K562 (cell line): ENCODE measurements at places on chromosomes 5 and 9. TPM values are rescaled to one million over a fixed set of nuclear protein-coding genes. Genes with fewer than 3 reads are reported as not detected.
A peak's percentile ranks its signal among the peaks of the same experiment; 100 is the strongest.

DNA sequence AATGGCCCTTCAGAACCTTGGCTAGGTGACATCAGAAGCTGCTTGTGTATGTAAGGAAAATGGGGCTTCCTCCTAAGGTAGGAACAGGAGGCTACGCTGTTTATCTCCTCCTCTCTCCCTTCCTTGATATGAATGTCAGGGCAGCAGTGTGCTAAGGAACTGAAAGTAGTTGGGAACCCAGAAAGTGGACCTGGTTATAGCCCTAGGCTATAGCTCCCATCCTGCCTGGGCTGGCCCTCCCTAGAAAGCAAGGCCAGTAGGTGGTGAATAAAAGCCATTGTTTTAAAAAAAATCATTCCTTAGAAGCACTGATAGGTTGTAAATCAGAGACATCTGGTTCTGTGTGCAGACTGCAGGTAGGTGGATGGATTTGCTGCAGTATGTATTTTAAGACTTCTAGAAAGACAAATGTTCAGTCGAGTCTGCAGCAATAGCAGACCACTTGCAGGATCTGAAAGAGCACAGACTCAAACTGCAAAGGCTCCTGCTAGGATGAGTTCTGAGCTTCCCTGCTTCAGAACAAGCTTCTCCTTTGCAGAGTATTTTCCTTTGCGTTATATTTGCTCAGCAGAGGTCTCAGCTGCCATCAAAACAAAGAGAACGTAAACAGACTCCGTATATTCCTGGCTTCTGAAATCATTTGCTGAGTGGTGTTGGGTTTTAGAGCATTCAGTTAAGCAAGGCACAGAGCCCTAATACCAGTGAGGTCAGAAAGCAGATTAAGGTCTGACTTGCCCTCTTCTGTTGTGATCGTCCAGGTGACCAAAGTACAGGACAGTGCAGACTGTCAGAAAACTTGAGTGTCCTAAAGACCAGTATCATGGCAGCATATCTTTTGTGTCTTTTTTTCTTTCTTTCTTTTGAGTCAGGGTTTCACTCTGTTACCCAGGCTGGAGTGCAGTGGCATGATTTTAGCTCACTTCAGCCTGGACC is 20.1 kb upstream of the CFAP157 start:
- H3K4me3 ChIP-seq = no peak overlapping the region
- no peak overlapping the region for H3K27ac ChIP-seq
- H3K4me1 ChIP-seq = no peaks in the 10 kb centered on the region
- DNase-seq = no peak

GRCh38 chr5:113875096-113875495 is 361.6 kb downstream of the YTHDC2 start:
- no peaks in the 10 kb centered on the region for H3K27me3 ChIP-seq
- H3K36me3 ChIP-seq = no peaks in the 10 kb centered on the region
- no peak overlapping the region for H3K4me3 ChIP-seq
- H3K4me1 ChIP-seq = no peaks in the 10 kb centered on the region

- H3K36me3 ChIP-seq = no peaks in the 10 kb centered on the region
- H3K27ac ChIP-seq = no peak overlapping the region
Observed at GRCh38 chr9:15403155-15403554, 19.5 kb upstream of the SNAPC3 start.

DNA sequence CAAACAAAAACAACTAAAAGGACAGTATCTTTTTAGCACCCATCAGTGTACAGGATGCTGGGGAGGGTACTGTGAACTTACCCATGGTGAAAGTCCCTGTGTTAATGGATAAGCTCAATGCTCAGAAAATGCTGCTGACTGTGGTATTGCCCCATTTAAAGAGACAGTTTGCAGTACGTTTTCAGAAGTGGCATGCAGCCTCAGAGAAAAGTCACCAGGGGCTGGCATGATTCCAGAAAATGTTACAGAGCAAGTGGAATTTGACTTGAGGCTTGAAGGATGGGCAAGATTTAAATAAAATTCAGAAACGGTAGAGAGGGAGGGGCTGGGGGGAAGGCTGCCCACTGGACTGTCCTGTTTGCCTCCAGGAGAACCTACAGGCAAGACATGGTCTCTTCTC is 7.2 kb downstream of the S1PR3 start:
- peaks cover 3% of the 10 kb centered on the region; the same call in 1 of the 3 replicates for H3K4me1 ChIP-seq
- DNase-seq = no peak
- H3K27me3 ChIP-seq = no peaks in the 10 kb centered on the region
- no peak overlapping the region for H3K4me3 ChIP-seq

SOHLH1 gene
- total RNA-seq = 0.29 TPM in 1 of 2 replicates, not detected in the other

TMEM174 gene
- not detected in 2 replicates for total RNA-seq

- H3K4me1 ChIP-seq = no peaks in the 10 kb centered on the region
- no peak overlapping the region for H3K27ac ChIP-seq
- no peaks in the 10 kb centered on the region for H3K36me3 ChIP-seq
- H3K27me3 ChIP-seq = no peaks in the 10 kb centered on the region
Observed at GRCh38 chr5:125595095-125595494, 828.1 kb upstream of the GRAMD2B start.

SH3TC2 gene
- total RNA-seq = 0.80 and 1.1 TPM in 2 replicates

TRIM7 gene
- total RNA-seq = 10.3 and 12.4 TPM in 2 replicates

- no peak overlapping the region for H3K27ac ChIP-seq
- H3K27me3 ChIP-seq = peaks cover 37% of the 10 kb centered on the region
- no peak overlapping the region for H3K4me3 ChIP-seq
- no peak for DNase-seq
- H3K4me1 ChIP-seq = no peaks in the 10 kb centered on the region
- H3K36me3 ChIP-seq = no peaks in the 10 kb centered on the region
Observed at GRCh38 chr5:88693071-88693932, 189.7 kb downstream of the MEF2C start.

DNA sequence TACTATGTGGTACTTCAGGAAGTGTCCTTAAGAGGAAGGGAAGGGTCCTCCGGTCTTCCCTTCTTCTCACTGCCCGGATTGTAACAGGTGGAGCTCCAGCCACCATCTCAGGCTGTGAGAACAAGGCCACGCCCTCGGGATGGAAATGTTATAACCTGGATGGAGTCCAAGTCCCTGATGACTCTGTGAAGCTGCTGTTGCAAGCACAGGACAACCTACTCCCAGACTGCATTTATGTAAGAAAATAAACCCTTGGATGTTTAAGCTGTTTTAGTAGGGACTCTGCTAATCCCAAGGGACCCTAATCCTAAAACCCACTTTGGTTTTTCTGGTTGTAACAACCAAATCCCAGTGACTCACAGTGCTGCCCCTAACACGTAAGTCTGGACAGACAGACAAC is 221.6 kb downstream of the ACTL7B start:
- H3K27ac ChIP-seq = no peak overlapping the region
- peak; percentile 4 for DNase-seq
- H3K4me3 ChIP-seq = no peak overlapping the region
- H3K27me3 ChIP-seq = no peaks in the 10 kb centered on the region; the same call in 1 of the 2 replicates
- H3K4me1 ChIP-seq = no peaks in the 10 kb centered on the region
- H3K36me3 ChIP-seq = no peaks in the 10 kb centered on the region

DNA sequence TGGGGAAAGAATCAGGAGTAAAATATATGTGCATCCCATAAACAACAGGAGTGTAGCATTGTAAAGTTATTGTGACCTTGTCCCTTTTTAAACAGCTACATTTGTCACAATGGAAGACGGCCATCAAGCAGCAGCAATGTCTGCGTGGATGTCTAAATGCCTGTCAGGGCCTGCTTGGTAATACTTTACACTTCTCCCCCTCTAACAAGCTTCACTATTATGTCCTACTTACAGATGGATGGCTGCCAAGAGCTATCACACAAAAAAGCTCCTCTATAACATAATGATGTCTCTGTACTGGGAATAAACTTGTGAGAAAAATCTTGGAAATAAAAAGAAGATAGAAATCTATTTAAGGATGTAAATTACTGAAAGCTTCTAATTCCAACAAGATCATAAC is 213.0 kb downstream of the FBXL17 start:
- H3K27ac ChIP-seq = no peak overlapping the region
- H3K4me3 ChIP-seq = no peak overlapping the region
- no peaks in the 10 kb centered on the region for H3K36me3 ChIP-seq
- DNase-seq = no peak
- no peaks in the 10 kb centered on the region for H3K27me3 ChIP-seq
- H3K4me1 ChIP-seq = no peaks in the 10 kb centered on the region

DNA sequence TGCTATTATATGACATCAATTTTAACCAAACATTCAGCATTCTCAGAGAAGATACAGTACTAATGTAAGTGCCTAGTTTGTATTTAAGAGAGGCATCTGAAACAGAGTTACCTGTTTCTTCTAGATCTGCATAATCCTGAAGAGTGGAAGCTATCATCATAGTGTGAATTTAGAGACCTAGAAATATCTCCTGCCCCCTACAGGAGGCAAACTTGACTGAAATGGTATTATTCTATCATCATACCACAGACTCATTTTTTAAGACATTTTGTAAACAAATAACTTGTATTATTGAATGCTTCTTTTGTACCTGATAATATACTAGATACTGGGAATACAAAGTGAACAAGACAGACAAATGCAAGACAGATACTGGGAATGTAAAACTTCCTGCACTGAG is 216.8 kb upstream of the RPS23 start:
- no peak overlapping the region for H3K4me3 ChIP-seq
- no peaks in the 10 kb centered on the region for H3K36me3 ChIP-seq
- H3K27ac ChIP-seq = no peak overlapping the region
- no peak for DNase-seq

DNA sequence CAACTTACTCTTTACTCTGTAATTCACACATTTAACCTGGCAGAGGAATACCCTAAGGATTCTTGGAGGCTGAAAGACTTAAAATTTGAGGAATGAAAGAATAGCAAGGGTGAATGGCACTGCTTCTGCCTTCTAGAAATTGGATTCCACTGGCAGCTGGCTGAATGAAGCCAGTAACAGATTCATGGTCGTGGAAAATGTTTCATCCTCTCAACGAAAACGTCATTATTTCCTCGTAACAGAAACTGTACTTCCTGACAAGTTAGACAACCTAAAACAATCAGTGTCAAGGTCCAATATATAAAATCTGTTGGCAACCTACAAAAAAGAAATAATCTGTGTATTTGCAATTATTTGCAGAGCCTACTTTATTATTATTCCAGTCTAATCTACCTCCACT is 39.7 kb downstream of the BNC2 start:
- H3K36me3 ChIP-seq = no peaks in the 10 kb centered on the region
- DNase-seq = no peak
- H3K27me3 ChIP-seq = no peaks in the 10 kb centered on the region
- no peak overlapping the region for H3K27ac ChIP-seq

DNA sequence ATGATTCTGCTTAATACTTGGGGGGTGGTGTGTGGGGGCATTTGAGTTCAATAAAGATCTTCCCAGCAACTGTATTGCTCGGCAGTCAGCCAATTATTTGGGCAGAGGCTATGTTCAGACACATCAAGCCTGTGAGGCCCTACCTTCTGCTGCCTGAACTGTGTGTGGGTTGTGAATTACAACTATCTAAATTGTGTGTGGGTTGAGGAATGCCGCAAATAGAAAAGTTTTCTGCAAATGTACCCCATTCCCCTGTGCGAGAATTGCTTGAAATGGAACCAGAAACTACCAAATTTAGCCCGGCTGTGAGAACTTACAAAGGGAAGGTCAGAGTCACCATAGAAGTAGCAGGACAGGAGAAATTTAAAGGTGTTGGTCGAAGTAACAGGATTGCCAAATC is 360.0 kb upstream of the PIK3R1 start:
- H3K4me1 ChIP-seq = no peaks in the 10 kb centered on the region; the same call in 1 of the 2 replicates
- H3K4me3 ChIP-seq = no peak overlapping the region
- H3K36me3 ChIP-seq = no peaks in the 10 kb centered on the region
- DNase-seq = no peak

DNA sequence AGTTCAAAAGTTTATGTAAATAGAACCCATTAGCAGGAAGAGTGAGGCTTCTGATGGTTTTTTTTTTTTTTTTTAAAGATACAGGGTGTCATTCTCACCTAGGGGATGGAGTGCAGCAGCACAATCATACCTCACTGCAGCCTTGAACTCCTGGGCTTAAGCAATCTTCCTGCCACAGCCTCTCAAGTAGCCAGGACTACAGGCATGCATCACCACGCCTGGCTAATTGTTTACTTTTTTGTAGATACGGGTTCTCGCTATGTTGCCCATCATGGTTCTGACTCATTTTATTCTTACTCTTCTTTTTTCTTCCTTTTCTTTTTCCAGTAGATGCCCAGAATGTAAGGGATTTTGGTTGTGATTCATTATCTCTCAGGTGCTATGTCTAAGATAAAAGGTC is 201.1 kb downstream of the NNT start:
- H3K27me3 ChIP-seq = no peaks in the 10 kb centered on the region
- no peak for DNase-seq
- H3K27ac ChIP-seq = no peak overlapping the region
- no peaks in the 10 kb centered on the region for H3K4me1 ChIP-seq

SEMA4D gene
- 4.7 and 5.1 TPM in 2 replicates for total RNA-seq

DNA sequence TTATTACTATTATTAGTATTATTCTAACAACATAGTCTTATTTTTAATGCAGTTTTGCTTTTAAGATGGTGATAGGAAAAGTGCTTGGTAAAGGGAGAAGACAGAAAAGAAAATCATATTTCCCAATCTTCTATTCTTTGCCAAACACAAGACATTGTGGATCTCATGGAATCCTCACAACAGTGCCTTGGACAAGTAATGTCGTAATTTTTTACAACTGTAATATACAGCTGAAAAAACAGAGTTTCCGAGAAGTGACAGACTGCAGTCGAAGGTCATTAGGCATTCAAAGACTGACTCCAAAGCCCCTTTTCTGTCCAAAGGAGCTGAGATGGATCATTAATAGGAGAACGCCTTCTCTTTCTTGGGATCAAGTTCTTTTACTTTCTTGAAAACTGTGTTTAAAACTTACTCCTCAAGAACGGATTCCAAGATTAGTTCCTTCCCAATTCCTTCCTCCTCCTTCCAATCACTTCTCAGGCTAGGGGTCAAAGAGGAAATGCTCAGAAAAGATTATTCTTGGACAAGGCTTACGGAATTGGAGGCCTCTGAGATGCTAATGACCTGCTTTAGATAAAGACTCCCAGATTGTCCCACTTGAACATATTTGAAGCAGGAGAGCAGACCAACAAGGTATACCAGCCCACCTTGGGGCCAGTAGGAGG is 24.3 kb upstream of the TRIM32 start:
- no peaks in the 10 kb centered on the region for H3K27me3 ChIP-seq
- H3K4me1 ChIP-seq = no peaks in the 10 kb centered on the region
- H3K4me3 ChIP-seq = no peak overlapping the region
- H3K36me3 ChIP-seq = no peaks in the 10 kb centered on the region
- DNase-seq = no peak
- H3K27ac ChIP-seq = no peak overlapping the region

- H3K27me3 ChIP-seq = no peaks in the 10 kb centered on the region
- H3K36me3 ChIP-seq = no peaks in the 10 kb centered on the region
- H3K4me1 ChIP-seq = no peaks in the 10 kb centered on the region
- H3K27ac ChIP-seq = no peak overlapping the region
- DNase-seq = no peak
Observed at GRCh38 chr9:118829334-118829733, 539.9 kb downstream of the BRINP1 start.

DNA sequence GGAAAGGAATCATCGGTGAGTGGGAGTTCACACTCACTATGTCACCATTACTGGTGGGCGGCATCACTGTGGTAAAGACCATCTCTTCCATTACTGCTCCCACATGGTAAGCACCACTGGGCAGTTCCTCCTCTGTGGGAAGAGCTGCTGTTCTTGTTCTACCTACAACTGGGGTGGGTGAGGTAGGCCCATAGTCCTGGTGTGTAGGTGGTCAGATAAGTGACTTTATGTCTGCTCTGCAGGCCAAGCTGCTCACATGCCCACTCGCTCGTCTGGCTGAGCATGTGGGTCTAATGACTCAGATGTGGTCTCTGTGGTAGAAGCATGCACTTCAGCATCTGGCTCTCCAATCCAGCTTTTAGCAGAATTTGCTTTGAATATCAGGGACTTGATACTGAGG is 82.9 kb downstream of the TMEM215 start:
- no peak for DNase-seq
- no peak overlapping the region for H3K27ac ChIP-seq

NMUR2 gene
- not detected in 2 replicates for total RNA-seq
